ENCODE measurements at places on chromosomes 12 and 14.

DNA sequence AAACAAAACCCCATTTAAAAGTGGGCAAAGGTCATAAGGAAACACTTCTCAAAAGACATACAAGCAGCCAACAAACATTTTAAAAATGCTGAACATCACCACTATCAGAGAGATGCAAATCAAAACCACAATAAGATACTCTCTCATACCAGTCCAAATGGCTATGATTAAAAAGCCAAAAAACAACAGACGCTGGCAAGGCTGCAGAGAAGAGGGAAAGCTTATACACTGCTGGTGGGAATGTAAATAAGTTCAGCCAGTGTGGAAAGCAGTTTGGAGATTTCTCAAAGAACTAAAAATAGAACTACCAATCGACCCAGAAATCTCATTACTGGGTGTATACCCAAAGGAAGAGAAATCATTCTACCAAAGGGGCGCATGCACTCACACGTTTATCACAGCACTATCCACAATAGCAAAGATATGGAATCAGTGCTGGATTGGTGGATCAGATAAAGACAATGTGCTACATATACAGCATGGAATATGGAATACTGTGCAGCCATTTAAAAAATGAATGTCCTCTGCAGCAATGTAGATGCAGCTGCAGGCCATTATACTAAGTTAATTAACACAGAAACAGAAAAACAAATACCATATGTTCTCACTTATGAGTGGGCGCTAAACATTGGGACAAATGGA is 102.1 kb upstream of the DAAM1 start:
- DNase-seq, result no peak
- H3K27ac ChIP-seq, result no peak overlapping the region
- no peaks in the 10 kb centered on the region for H3K36me3 ChIP-seq
- no peaks in the 10 kb centered on the region for H3K27me3 ChIP-seq
- H3K4me1 ChIP-seq, result no peaks in the 10 kb centered on the region
- H3K4me3 ChIP-seq, result no peak overlapping the region

DNA sequence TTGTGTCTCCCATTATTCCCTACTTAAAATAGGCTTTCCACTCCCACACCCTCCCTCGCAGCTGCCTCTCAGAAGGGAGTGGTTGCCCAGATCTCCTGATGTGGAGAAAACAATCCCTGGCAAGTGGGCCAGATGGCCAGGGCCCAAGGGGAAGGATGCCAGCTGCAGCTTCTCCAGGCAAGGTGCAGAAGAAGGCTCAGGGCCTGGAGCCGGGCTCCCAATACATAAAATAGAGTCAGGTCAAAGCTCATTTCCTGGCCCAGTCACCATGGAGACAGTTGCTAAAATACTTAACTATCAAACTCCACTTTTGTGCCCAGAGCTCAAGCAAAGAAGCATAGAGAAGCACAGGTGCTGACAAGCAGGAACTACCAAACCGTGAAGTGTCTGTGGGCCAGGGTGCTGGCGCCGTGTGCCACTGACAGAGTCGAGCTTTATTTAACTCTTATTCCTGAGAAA is 45.7 kb upstream of the ITPR2 start:
- no peak overlapping the region for H3K27ac ChIP-seq
- no peak overlapping the region for H3K4me3 ChIP-seq
- H3K4me1 ChIP-seq, result peaks cover 6% of the 10 kb centered on the region
- H3K36me3 ChIP-seq, result no peaks in the 10 kb centered on the region

- no peaks in the 10 kb centered on the region for H3K36me3 ChIP-seq
- H3K27ac ChIP-seq, result no peak overlapping the region
- H3K4me3 ChIP-seq, result no peak overlapping the region
- H3K4me1 ChIP-seq, result no peaks in the 10 kb centered on the region
- no peaks in the 10 kb centered on the region for H3K27me3 ChIP-seq
Measured at GRCh38 chr14:47658041-47658440, 17.4 kb downstream of the MDGA2 start.

DNA sequence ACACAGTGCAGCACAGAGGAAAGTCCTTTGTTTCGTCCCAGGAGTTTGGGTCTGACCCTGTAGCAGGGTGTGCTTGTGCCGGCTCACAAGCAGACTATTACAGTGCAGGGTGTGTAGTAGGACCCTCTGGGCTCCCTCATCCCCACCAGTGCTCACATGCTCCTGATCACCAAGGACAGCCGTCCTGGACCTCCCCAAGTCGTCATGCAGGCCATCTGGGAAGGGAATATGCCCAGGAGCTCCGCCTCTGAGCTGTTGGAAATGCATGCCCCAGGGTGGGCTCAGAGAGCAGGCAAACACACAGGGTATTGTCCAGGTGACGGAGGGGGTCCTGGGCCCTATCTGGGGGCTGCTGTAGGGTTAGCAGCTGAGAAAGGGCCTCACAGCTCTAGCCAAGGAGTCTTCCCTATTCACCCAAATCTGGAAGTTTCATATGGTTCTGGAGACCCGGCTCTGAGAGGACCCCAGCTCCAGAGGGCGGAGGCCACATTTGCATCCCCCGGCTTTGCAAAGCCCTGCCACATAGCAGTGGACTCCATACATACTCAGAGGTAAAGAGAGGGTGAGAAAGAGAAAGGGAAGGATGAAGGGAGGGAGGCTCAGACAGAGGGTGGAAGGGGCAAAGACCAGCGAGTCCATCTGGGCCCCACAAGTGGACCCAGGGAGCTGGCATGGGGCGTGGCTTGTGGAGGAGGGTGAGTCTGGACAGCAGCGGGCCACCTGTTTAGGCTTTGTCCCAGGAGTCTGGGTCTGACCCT is 53.5 kb upstream of the PPP2R5C start:
- H3K27ac ChIP-seq, result no peak overlapping the region
- H3K4me3 ChIP-seq, result no peak overlapping the region
- H3K36me3 ChIP-seq, result no peaks in the 10 kb centered on the region
- H3K4me1 ChIP-seq, result no peaks in the 10 kb centered on the region
- no peak for DNase-seq
- no peaks in the 10 kb centered on the region for H3K27me3 ChIP-seq

DNA sequence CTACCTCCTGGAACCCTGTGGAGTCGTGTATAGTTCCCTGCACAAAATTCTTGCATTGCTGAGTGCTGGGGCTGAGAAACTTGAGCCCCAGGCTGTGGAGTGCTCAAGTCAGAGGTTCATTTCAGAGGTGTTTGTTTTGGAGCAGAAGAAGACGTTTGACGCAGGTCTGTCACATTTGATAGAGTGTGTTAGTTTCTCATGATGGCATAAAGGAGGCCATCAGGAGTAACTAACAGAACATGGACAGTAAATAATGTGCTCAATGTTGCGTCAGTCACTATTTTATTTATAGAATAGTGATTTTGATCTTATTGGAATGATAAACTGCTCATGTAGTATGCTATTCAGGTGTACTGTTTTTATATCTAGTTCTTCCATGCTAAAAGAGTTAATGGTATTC is 44.2 kb downstream of the OTOGL start:
- H3K27ac ChIP-seq, result no peak overlapping the region
- H3K36me3 ChIP-seq, result no peaks in the 10 kb centered on the region
- no peaks in the 10 kb centered on the region for H3K27me3 ChIP-seq
- DNase-seq, result no peak
- H3K4me1 ChIP-seq, result no peaks in the 10 kb centered on the region
